RCC 7860 (cell line): ENCODE measurements at places on chromosomes 16 and 17.
A peak's percentile ranks its signal among the peaks of the same experiment; 100 is the strongest.

- DNase-seq = no peak
These were observed 6.5 kb upstream of the COL1A1 start for GRCh38 chr17:50207792-50208567.

GRCh38 chr17:8162233-8162996 lies at the start of gene VAMP2:
Gene VAMP2 (minus strand): TSS chr17:8162948. CDS start chr17:8162879, 69 bp downstream.
- no peak for DNase-seq

DNA sequence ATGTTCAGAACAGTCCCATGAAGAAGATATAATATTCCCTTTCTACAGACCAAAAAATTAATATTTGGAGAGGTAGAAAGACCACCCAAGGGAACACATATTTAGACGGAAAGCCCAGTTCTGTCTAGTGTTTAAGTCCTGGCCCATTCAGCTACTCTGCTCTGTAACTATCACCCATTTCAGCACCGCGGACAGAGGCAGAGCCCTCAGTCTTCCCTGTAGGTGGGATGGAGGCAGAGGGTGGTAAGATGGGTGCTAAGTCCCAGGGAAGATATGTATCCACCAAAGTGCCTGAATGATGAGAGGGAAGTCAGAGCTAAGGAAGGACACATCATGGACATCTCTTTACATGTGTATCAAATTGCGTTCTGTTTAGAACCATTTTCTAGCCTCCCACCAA lies 27.8 kb upstream of the C16orf78 start:
- no peak for DNase-seq

DNA sequence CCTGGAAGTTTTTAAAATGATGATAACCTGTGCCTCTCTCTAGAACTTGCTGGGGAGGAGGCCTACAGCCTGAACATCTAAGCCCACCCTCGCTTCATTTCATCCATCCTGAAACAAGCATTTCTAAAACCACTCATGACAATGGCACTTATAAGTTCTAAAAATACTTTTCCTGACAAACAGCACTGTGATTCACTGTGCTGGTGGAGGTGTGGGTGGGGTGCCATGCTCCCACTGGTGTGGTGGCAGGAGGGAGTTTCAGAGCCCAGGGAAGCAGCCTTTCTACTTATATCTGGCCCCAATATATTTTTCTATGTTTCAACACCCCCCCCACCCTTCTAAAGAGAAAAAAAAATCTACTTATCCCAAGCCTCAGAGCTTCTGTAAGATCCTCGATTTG lies 52.6 kb downstream of the RAB11FIP4 start:
- DNase-seq = no peak

GRCh38 chr17:72171703-72172667 lies 51.2 kb downstream of the SOX9 start:
- no peak for DNase-seq

GRCh38 chr17:81815646-81815986 lies 11.7 kb downstream of the GCGR start:
- no peak for DNase-seq

DNA sequence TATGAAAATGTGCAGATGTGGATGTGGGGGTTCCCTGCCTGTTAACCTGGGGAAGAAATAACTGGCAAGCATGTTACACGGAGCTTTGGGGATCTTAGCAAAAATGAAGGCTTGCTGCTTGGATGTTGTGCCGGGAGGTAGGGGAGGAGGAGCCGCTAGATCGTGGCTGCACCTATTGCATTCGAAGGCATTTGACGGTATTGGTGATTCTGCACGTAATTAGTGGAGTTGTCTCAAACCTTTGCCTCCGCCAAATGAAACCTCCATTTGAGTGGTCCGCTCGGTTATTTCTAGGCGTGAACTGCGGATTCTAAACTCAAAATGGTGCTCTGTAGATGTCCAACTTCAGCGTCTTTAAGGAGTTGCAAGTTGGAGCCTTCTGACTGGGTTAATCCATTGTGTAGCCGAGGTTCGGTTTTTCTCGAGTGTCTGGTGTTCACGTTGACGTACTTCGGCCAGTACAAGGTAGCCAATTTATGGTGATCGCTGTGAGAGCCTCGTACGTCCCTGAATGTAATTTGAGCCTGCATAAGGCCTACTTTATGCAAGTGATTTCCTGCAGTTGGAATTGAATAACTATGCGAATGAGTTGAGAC lies 1.5 kb downstream of the TNRC6C start:
- DNase-seq = no peak

DNA sequence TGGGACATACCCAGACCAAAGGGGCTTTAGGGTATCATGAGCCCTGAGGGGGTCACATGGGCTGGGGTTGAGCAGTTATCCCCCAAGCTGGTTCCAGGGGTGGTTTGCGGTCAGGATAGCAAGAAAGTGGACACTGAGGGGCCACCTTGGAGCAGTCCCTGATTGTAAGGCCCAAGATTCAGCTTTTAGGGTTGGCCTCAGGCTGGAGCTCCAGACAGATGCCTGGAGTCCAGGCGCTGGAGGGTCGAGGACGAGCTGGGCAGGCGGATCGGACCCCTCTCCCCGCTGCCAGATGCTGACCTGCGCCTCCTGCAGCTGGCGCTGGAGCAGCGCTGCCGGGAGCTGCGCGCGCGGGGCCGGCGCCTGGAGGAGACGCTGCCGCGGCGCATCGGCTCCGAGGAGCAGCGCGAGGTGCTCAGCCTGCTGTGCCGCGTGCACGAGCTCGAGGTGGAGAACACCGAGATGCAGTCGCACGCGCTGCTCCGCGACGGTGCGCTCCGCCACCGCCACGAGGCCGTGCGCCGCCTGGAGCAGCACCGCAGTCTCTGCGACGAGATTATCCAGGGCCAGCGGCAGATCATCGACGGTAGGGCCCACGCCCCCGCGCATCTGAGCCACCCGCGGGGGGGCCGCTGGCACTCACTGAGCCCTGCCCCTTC lies 10.0 kb downstream of the BTBD17 start:
- no peak for DNase-seq

- DNase-seq = no peak
These were observed 135.1 kb downstream of the MRM1 start for GRCh38 chr17:36736201-36737156.

- no peak for DNase-seq
These were observed 26.4 kb downstream of the CHP2 start for GRCh38 chr16:23781176-23781575.

DNA sequence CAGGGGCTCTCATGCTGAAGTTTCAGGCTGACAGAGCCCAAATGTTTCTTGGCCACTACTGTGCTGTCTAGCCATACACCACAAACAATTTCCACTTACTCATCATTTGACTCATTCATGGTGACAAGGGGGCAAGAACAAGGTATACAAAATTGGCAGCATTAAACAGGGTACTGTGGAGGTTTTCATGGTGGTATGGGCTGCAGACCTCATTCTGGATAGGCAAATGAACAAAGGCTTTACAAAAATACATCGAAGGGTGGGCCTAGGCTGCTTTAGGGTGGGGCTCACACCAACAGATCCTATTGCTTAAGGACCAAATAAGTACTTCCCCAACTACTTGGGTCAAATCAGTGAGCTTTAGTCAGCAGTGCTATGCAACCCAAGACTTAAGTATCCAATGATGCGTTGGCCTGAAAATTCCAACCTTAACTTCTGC lies 53.0 kb downstream of the N4BP1 start:
- peak; percentile 39 for DNase-seq

DNA sequence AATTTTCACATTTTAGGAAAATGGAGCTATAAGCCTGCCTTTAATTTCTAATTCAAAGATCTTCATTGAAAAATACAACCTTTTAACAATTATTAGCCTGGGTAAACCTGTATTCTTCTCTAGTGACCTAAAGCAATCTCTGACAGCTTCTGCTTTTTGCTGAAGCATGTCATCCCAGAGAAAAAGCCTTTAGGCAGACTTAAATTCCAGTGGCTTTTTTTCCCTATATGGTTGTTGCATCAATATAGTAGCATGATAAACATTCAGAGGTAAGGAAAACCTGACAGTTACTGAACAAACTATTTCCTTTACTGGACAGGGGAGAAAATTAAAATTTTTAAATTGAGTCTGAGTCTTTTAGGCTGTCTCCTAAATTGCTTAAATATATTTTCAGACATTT lies 7.8 kb upstream of the EVI2A start:
- peak; percentile 13 for DNase-seq

- no peak for DNase-seq
These were observed 16.4 kb downstream of the REXO5 start for GRCh38 chr16:20822521-20823325.

- peak; percentile 70 for DNase-seq
These were observed 20.1 kb upstream of the TAOK1 start for GRCh38 chr17:29369831-29370735.

DNA sequence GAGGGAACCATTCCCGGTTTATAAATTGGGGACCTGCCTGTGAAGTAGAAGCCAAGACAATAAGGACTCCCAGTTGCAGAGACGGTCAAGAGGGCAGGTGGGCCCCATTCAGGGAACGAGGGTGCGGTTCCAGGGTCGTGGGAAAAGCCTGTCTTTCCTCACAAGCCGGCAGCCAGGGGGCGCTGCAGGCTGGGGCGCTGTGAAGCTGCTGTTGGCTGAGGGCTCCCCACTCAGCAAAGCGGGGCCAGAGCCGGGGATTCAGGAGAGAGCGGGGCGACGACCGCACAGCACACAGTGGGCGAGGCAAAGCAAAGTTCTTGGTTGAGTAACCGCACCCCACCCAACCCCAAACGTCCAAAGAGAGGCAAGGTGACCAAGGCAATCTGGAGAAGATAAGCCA lies 24.9 kb downstream of the CDRT15 start:
- DNase-seq = no peak

DNA sequence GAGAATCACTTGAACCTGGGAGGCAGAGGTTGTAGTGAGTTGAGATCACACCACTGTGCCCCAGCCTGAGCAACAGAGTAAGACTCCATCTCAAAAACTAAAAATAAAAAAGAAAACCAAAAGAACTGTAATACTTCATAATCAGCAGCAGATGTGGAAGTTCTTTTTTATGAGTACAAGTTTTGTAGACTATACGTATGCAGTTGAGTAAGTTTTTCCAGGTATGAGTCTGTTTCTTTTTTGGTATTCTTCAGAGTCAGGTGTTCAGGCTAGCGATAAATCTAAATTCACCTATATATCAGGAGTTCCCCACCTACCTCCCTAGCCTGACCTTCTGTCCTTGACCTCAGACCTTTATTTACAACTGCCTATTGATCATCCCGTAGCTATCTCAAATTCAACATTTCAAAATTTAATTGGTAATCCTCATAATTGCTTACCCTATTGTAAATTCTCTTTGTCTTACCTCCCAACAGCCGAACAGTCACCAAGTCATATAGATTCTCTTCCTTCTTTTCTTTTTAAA lies 10.7 kb downstream of the DCTN5 start:
- DNase-seq = no peak

DNA sequence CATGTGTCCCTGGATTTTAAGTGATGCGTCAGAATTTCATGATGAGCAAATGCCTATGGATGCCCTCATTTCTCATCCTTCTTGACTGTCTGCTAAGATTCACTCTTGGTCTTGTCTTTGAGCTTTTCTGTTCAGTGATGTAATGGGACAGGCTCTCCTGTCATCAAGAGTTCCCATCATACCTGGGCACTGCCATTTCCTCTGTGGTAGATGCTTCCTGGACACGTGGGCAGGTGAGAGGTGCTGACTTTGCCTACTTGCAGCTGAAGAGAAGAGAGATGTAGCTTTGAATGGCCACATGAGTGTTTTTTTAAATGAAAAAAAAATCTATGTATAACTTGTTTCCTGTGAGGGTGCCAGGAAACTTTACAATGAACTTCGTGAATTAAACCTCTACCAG lies 557.7 kb downstream of the MAF start:
- DNase-seq = no peak

GRCh38 chr17:54900457-54901229 lies at the start of gene TOM1L1:
Gene TOM1L1 (plus strand): TSS chr17:54900852. CDS start chr17:54900866, 14 bp downstream.
- DNase-seq = peak; percentile 55

DNA sequence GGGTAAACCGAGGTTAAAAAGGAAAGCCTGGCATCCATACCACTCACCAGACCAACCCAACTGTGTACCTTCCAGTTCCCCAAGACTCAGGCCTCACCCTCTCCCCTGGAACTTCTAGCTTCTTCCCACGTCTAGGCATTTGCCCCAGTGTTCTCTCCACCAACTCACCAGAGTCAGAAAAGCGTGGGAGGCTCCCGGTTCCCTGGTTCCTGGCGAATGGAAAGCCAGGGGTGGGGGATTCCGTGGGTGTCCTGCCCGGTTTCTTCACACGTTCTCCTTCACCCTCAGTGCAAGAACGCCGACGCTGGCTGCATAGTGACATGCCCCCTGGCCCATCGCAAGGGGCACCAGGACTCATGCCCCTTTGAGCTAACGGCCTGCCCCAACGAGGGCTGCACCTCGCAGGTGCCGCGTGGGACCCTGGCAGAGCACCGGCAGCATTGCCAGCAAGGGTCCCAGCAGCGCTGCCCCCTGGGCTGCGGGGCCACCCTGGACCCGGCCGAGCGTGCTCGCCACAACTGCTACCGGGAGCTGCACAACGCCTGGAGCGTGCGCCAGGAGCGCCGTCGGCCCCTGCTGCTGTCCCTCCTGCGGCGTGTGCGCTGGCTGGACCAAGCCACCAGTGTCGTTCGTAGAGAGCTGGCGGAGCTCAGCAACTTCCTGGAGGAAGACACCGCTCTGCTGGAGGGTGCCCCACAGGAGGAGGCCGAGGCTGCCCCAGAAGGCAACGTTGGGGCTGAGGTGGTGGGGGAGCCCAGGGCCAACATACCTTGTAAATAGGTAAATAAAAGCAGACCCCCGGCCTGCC lies 1.7 kb downstream of the RNF151 start:
- no peak for DNase-seq

DNA sequence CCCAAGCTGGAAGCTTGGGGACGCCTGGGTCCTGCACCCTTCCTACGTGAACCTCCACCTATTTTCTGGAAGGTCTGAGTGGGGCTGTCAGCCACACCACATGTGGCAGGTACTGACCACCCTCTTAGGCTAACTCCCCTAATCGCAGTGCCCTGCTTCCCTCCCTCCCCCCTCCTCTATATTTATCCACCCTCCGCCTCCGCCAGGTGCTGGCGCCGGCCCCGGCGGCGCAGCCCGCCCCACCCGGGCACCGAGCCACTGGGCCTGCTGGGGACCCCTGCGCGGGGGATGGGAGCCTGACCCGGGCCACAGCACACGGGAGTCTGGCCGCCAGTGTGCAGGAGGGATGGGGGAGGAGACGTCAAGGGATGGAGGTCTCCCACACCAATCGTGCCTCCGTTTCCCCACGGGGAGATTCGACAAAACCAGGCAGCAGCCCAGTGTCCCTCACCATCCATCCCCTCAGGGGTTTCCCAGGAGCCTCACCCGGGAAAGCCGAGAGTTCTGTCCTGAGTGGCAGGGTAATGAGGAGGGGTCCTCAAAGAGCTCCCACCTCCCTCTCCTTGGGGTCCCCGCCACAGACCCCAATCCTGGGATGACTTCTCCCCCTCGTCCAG lies 1.3 kb downstream of the PLEKHH3 start:
- DNase-seq = no peak

DNA sequence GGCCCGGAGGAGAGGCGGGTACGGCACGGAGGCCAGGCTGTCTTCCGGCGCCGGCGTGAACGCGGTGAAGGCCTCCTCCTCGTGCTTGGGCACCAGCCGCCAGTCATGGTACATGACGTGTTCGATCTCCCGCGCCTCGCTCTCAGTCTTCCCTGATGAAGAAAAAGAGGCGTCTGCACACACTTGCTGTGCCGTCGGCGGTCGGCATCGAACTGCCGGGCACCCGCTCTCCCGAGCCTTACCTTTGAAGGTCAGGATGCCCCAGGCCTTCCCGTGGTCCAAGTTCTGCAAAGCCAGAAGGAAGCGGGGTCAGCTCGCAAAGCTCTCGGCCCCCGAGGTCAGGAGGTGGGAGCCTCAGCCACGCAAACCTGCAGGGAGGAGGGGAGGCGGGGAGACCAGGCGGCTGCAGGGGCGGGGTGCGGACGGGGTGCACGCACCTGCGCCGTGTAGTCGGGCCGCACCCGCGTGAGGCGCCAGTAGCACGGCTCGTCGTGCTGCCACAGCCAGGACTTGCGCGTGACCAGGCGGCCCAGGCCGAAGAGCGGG lies at the start of gene EME2:
TSS of gene EME2 (plus strand) at position 449 of the 546 bp plus-strand sequence. CDS start 418 bp downstream, outside the sequence.
- DNase-seq = peak; percentile 37

- no peak for DNase-seq
These were observed 133.6 kb upstream of the CRHR1 start for GRCh38 chr17:45650561-45650960.
